GM23338 (cell line): ENCODE measurements at places on chromosomes 16 and 17. TPM values are rescaled to one million over a fixed set of nuclear protein-coding genes. Genes with fewer than 3 reads are reported as not detected.

The HSD17B2 gene
- total RNA-seq: not detected in 2 replicates

The MLKL gene
- 7.5 and 9.7 TPM in 2 replicates for total RNA-seq

The PIK3R5 gene
- 6.7 and 9.4 TPM in 2 replicates for total RNA-seq

The MYL4 gene
- total RNA-seq: not detected in 2 replicates

The DPEP1 gene
- 0.93 and 2.3 TPM in 2 replicates for total RNA-seq

The TBC1D28 gene
- not detected in 2 replicates for total RNA-seq

GRCh38 chr17:74372426-74372825 lies 5.1 kb downstream of the GPR142 start:
- no peak for DNase-seq

DNA sequence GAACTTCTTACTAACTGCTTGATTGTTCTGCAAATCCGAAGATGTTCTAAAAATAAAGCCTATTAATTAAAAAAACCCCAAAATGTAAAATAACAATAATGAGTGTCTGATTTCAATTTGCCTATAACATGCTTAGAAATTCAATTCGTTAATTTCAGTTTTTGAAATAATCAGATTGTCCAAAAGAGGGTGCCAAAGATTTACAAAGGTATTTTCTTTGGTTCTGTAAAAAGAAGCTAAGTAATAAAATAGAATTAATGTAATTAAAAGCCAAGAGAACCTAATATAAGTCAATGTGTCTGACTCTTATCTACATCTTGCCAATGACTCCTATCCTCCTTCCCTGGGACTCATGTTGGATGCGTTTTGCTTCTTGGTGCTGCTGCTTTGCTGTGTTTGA lies 75.0 kb upstream of the CPHXL start:
- DNase-seq: peak; percentile 9

- peak; percentile 64 for DNase-seq
These were observed 177.6 kb downstream of the AIPL1 start for GRCh38 chr17:6257336-6257735.

DNA sequence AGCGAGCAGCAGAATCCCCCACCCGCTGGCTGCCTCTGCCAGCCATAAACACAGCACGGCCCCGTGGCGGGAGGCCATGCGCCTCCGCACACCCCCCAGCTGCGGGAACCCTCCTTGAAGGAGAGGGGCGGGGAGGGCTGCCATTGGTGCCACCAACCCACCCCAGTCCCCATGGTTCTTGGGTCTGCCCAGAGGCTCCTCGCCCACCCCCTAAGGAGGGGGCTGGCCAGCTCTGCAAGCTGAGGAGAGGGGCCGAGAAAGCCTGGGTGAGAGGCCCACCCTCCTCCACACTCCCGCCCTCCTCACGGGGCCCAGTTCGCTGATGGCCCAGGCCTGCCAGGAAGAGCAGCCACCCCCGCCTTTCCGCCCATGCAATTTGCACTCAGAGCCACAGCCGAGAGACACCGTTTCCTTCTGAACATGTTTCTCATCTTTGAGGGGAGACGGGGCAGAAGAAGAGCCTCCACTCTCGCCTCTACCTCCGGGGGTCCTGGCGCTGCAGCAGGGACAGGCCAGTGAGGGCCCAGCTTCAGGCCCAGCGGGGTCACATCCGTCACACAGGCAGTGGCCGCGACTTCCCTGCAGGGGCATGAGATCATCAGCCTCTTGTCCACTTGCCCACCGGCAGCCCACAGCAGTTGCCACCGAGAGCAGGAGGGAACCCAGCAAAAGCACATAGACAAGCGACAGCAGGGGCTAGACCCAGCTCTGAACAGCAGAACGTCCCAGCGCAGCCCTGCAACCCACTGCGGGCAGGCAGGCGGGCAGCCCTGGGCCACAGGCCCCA lies 23.0 kb downstream of the KATNB1 start:
- no peak for DNase-seq

- DNase-seq: no peak
These were observed 105.1 kb upstream of the TOX3 start for GRCh38 chr16:52652033-52652432.
